ENCODE measurements at places on chromosomes 3 and 15.

GRCh38 chr3:170511371-170511770 is 74.5 kb downstream of the SLC7A14 start:
- peak; percentile 35 for DNase-seq

GRCh38 chr15:60044636-60045270 is 40.6 kb downstream of the FOXB1 start:
- no peak for DNase-seq

GRCh38 chr3:74267588-74268184 is 346.8 kb downstream of the CNTN3 start:
- DNase-seq = peak; percentile 3

DNA sequence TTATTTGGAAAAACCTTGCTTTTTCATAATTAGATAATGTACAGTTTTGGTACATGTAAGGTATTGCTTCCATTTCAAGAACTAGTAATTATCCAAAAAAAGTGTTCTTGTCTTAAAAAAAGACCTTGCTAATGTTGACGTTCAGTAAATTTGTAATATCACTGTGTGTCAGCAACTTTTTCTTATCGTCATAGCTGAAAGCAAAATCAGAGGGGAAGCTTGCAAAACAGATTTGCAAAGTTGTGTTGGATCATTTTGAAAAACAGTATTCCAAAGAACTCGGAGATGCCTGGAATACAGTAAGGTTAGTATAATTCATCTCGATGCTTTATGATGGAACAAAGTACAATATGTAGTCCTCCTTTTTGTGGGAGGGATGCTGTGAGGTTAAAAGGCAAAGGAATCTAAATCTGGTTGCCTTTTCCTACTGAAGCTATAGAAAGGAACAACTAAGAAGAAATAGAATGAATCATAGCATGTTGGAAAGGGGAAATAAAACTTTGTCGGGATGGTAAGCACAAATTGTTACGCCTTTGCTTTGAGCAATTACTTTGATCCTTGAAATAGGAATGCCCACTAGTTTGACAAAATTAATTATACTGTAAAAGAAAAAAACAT is 1.5 kb downstream of the NSUN3 start:
- no peak for DNase-seq

DNA sequence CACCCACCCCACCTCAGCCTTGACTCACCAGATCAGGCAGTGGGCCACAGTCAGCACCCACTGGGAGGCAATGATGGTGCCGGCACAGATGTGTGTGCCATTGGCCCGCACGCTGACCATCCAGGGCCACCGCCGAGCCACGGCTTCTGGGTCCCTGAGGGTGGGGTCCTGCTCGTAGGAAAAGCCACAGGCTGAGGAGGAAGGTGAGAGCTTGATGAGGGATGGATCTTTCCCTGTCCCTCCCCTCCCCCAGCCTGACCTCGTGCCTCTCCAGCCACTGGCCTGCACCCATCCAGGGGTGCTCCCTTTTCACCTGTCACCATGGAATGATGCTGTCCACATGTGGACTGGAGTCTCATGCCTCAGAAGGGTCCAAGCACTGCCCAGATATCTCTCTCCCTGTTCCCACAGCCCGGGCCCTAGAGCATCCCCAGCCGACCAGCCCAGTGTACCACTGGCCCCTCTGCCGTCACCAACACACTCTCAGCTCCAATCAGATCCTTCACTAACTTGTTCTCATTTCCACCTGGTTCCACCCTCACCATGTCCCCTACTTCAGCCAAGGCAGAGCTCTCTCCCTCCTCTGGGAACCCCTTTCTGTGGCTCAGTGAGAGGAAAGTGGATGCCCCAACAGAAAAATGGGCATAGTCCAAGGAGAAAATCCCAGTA is 2.0 kb downstream of the PRSS50 start:
- no peak for DNase-seq

DNA sequence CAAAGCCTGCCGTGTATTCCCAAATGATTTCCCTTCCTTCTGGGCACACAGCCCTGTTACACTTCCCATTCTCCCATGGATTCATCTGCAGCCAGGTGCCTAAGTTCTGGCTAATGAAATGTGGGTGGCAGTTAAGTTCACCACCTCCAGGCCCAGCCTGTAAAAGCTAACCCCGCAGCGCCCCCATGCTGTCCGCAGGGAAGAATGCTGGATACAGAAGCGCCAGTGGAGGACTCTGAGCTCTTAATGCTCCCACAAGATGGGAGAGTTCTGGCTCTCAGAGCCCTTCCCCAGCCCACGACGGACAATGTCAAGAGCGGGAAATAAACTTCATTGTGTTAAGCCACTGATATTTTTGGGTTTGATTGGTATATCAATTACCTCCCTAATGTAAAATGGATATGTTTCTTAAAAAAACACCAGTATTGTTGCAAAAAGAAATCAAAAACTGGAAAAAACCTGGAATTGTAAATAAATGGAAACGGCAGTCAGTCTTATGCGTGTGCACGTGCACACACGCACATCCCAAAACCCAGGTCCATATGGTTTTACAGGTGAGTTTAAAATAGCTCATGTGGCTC is 37.7 kb upstream of the FGD5 start:
- no peak for DNase-seq

GRCh38 chr15:34718681-34719665 is 35.8 kb downstream of the GJD2 start:
- no peak for DNase-seq

DNA sequence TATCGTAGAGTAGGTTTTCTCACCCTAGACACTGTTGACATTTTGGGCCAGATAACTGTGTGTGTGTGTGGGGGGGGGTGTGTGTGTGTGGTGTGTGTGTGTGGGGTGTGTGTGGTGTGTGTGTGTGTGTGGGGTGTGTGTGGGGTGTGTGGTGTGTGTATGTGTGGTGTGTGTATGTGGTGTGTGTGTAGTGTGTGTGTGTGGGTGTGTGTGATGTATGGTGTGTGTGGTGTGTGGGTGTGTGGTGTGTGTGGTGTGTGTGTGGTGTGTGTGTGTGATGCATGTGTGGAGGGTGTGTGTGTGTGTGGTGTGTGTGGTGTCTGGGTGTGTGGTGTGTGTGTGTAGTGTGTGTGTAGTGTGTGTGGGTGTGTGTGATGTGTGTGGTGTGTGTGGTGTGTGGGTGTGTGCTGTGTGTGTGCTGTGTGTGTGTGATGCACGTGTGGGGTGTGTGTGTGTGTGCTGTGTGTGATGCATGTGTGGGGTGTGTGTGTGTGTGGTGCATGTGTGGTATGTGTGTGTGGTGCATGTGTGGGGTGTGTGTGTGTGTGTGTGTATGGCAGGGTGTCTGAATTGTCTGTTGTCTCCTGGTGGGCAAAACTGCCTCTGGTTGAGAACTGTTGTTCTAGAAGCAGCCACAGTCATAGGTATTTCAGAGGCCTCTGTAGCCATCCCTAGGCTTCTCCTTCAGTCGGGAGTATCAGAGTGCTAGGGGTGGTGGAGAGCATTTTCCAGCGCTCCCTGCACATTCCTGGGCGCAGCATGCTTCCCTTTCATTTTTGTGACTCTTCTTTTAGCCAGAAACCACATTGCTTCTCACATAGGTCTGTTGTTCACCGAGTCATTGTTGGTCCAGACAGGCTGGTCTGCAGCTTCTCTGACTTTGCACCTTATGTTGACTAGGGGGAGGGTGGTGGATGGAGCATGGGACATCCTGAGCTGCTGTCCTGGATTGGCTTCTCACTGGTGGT is 84.4 kb downstream of the THSD4 start:
- no peak for DNase-seq

DNA sequence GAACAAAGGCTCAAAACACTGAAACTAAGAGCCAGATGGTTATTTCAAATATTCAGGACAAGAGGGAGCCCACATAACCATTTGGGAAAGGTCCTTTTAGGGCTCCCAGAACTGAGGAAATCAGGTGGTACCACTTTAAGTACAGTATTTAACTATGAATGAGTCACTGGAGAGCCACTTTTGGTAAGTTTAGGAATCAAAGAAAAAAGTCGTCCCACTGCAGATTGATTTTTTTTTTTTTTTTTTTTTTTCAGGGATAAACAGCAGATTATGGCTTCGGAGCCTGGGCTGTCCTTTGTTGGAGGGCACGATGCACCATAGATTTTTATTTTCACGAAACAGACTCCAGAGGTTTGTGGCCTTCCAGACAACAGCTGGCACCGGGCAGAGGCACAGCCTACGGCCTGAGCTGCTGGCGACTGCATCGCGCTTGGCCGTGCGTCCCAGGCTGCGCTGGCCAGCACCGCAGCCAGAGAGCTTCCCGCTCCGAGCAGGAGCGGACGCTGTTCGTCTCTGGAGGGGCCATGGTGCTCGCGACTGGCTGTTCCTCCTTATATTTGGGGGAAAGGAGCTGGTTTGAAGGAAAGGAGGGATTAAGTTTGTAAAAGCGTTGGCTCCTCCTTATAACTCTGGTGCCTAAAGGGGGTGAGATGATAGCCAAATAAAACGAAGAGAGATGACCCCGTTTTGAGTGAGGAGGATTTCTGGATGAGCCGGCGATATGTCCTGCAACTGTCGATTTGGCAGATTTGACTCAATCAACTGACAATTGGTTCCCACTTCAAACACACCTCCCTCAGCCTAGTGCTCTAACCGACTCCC is 152.9 kb upstream of the GOLIM4 start:
- DNase-seq = peak; percentile 25

GRCh38 chr3:173584838-173585831 is 187.6 kb downstream of the NLGN1 start:
- no peak for DNase-seq
